Amniotic epithelial cell (primary cell): ENCODE measurements at places on chromosomes 12 and 14.

GRCh38 chr14:99451234-99451633 is 29.4 kb downstream of the SETD3 start:
- DNase-seq = no peak

- DNase-seq = no peak
Measured at GRCh38 chr12:57470970-57471656, 8.6 kb downstream of the ARHGAP9 start.

DNA sequence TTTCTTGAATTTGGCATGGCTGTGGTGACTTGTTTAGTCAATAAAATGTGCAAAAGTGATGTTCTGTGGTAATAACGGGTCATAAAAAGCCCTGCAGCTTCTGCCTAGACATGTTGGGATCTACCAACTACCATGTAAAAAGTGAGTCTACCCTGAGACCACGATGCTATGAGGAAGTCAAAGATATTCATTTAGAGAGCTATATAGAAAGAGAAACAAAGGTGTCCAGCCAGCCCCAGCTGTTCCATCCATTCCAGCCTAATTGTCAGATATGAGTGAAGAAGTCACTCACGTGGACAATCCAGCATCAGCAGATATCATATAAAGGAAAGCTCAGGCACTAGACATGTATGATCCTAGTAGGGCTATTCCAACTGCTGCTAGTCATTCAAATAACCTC is 117.2 kb upstream of the SSTR1 start:
- no peak for DNase-seq

- no peak for DNase-seq
Measured at GRCh38 chr12:55771736-55772135, 28.8 kb downstream of the GDF11 start.

DNA sequence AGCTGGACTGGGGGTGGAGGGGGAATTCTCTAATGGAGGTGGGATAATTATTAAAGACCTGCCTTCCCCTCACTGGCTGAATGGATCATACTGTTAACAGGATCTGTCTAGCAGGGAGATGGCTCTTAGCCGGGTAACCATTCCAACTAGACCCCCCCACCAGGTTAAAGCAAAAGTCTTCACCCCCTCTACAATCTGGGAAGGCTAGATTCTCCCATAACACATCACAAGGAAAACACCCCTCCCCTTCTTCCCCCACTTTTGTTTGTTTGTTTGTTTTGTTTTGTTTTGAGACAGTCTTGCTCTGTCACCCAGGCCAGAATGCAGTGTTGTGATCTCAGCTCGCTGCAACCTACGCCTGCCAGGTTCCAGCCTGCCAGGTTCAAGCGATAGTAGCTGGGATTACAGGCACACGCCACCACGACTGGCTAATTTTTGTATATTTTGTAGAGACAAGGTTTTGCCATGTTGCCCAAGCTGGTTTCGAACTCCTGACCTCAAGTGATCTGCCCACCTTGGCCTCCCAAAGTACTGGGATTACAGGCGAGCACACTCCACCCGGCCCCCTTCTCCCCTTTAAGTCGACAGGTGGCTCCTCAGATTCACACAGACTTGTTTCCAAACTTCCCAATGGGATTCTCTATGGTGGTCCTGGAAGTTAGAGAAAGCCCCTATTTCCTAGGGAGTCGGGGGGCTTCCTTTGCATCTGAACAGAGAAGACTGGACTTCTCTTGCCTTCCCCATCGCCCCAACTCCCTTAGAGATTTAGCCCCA is 3.5 kb upstream of the BAZ2A start:
- no peak for DNase-seq

DNA sequence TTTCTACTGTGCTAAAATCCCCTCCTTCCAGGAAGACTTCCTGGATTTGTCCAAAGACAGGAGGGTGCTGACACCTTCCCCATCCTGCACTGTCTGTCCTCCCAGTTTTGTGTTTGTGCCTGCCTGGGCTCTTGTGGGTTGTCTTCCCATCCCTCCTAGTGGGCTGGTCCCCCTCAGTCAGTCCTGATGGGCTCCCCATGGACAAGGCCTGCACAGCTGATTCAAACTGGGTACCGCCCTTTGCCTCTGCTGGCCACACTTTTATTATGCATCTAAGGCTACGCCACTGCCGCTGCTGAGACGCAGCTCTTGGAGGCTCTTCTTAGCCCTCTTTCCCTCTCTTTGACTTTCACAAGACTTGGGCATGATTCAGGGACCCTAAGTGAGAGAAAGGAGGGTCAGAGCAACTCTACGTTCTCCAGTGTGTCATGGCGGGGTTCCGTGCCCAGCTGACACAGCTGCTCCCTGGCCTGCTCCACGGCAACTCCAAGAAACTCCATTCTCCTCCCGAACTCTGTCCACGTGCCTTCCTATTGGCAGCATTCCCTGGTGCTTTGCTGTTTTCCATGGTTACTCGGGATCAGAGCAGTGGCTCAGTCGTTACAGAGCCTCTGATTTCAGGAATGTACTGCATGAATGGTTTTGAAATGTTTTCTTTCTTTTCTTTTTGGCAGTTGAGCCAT is 3.8 kb upstream of the KRT85 start:
- DNase-seq = peak; percentile 66

DNA sequence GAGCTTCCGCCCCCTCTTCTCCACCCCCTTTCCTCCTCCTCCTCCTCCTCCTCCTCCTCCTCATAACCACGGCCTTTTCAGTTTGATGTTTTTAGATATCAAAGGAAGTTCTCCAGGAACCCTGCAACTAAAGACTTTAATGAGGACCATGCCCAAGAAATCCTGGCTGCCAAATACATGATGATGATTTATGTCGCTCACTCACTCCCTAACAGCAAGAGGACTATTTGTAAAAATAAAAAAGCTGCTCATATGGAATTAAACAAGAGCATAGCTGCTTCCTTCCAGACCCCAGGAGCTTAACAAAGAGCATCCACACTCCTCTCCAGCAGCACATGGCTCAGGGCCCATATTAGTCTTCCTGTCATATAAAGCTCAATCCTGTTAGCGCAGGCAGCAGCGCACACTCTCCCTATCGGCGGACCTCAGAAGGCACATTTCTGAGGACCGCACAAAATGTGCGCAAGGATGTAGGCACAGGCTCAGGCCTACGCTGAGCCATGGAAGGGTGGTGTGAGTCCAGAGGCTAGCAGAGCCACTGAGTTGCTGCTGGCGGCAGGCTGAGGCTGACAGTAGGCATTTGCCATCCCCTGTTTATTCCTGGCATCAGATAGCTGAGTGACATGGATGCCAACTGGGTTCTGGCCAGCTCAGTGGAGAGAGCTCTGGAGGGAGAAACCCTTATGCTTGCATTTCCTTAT is 232.8 kb downstream of the MSRB3 start:
- no peak for DNase-seq

GRCh38 chr12:2225696-2226095 is 172.9 kb downstream of the CACNA1C start:
- DNase-seq = no peak

DNA sequence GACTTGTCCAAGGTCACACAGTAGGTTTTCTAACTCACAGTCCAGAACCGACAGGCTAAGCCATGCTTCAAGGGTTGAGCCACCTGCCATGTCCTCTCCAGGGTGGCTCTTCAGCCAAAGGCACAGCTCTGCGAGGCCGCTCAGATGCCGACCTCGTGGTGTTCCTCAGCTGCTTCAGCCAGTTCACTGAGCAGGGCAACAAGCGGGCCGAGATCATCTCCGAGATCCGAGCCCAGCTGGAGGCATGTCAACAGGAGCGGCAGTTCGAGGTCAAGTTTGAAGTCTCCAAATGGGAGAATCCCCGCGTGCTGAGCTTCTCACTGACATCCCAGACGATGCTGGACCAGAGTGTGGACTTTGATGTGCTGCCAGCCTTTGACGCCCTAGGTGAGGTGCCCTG is 12.7 kb upstream of the OAS2 start:
- no peak for DNase-seq

GRCh38 chr12:29681370-29681769 is 102.4 kb downstream of the TMTC1 start:
- no peak for DNase-seq

DNA sequence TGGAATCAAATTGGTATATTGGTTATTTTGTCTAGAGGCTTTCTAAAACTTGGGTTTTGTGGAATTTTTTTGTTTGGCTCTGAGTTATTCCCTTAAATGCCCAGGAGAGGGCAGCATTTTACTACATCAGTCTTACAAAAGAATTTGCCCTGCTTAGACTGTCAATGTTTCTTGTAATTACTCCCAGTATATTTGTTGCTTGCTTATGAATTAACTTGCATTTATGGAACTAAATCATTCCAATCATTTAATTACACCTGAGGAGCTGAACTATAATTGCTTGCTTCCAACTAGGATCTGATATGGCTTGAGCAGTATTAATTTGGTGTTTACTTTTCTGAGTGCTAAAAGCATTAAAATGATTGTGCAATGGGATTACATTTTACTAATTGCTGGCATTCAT is 48.7 kb downstream of the MIPOL1 start:
- DNase-seq = peak; percentile 53

GRCh38 chr14:104578321-104578720 is 1.2 kb upstream of the C14orf180 start:
- DNase-seq = no peak

DNA sequence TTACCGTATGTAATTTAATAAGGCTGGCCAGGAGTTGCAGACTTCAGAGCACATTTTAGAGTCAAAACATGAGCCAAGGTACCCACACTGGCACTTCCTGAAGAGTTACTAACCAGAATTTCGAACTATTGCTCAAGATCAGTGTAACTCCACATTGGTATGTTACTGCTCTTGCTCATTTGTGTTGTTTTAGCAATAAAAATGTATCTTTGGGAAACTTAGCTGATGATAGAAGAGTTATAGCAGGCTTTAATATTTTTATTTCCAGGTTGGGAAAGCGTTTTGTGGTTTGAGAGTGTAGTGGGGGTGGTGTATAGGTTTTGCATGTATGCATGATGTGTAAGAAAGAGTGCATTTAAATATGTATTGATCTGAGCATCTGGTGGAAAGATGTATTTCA is 96.6 kb downstream of the SCN8A start:
- DNase-seq = peak; percentile 79

- DNase-seq = peak; percentile 80
Measured at GRCh38 chr12:47085815-47086252, 6.1 kb upstream of the AMIGO2 start.

- peak; percentile 40 for DNase-seq
Measured at GRCh38 chr12:81077686-81078441, at the start of gene ACSS3. Gene ACSS3, plus strand, starts transcription at chr12:81078079. Its CDS starts 42 bp downstream, at chr12:81078121.

DNA sequence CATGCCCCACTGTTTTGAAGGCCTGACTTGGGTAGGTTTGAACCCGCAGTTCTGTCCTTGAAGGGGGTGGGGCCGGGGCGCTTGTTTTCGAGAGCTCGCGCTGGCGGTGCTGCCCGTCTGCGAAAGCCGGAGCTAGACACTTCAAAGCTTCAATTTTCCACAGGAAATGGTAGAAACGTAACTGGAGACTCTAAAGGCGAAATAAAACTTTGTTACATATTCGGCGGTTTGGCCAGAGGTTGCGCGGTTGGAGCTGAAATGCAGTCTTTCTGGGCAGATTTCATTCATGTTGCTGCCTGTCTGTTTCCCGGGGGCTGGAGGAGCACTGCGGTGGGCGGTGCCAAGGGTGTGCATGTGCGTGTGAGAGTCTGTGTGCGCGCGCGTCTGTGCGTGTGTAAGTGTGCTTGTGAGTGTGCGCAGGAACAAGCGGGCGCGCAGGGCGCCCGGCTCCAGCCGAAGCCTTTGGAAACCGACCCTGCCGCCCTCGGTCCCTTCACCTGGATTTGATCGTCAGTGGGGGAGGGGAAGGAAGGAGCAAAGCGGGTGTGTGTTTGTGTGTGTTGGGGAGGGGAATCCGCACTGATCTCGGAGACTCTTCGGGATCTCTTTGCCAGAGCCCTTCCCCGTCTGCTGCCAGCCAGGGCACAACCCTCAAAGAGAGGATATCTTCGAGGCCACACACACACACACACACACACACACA is 227.7 kb upstream of the CRY1 start:
- DNase-seq = no peak

DNA sequence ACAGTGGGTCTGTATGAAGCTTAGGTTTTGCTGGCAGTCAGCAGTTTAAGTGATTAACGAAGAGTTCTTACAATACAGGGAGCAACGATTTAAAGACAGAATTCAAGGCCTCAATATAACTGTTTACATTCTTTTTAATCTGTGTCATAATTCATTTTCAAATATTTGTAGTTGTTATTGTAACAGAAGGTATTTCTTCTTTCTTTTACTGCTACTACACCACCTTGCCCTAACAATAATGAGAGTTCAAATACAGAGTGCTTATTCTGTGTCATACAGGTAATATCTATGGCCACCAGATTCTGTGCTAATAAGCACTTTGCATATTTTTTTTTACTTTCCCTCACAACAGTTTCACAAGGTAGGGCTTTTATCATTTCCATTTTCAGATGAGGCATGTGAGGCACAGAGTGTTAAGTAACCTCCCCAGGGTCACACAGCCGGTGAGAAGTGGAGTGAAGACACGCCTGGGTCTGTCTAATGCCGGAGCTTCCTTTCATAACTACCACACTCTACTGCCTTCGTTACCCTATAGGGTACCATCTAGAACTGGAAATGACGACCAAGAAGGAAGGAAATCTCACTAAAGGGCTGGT is 81.9 kb downstream of the PELI2 start:
- DNase-seq = peak; percentile 43

- no peak for DNase-seq
Measured at GRCh38 chr12:8146442-8146771, 10.4 kb upstream of the ZNF705A start.

- DNase-seq = no peak
Measured at GRCh38 chr14:47619392-47619791, 56.0 kb downstream of the MDGA2 start.

GRCh38 chr14:77186911-77187648 is 5.5 kb downstream of the TMEM63C start:
- DNase-seq = peak; percentile 22

GRCh38 chr14:38291681-38292467 is 36.0 kb upstream of the CLEC14A start:
- peak; percentile 28 for DNase-seq

GRCh38 chr12:69042970-69043369 is 110.0 kb upstream of the CPM start:
- no peak for DNase-seq

GRCh38 chr12:117027251-117028086 is 71.7 kb downstream of the TESC start:
- no peak for DNase-seq

GRCh38 chr12:24742378-24742777 is 206.5 kb downstream of the BCAT1 start:
- DNase-seq = no peak

DNA sequence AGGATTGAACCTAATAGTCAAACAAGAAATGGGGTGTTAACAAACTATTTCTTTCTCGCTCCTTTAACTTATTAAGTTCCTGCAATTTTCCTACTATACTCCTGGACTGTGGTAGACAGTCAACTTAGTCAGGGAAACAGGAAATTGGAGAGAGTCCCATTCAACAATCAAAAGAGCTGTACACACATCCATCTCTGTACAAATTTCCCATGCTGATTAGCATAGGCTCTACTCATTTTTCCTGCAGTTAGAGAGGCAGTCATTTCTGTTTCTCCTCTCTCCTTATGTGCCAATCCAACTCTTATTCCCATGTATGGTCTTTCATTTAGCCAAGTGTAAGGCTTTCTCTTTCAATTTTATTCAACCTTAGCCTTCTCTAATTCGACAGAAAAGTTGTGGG is 1168.5 kb upstream of the FLRT2 start:
- DNase-seq = no peak

- DNase-seq = peak; percentile 98
Measured at GRCh38 chr14:77303417-77304156, 17.1 kb downstream of the POMT2 start.

- peak; percentile 11 for DNase-seq
Measured at GRCh38 chr12:4607056-4607455, 41.8 kb downstream of the AKAP3 start.

- peak; percentile 21 for DNase-seq
Measured at GRCh38 chr14:39419272-39419671, 13.0 kb downstream of the FBXO33 start.
